Sciatic nerve (tissue), 2 donors: ENCODE measurements at places on chromosomes 5 and 9.

DNA sequence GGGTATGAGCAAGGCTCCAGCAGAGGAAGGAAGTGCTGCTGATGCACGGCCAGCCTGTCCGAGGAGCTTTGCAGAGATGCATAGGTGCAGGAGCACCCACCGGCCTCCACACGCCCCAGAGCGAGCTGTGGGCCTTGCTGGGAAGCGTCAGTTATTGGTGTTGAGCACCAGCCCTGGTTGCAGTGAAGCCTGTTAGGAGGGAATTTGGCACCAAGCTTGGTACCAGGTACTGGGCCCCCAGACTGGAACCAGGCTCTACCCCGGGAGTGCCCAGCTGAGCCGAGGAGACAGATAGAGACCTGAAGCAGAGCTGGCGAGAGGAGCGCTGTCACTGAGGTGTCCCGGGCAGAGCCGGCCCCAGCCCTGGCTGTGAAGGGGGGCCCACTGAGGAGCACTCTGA is 5.2 kb downstream of the TCF7 start:
- no peak for DNase-seq

DNA sequence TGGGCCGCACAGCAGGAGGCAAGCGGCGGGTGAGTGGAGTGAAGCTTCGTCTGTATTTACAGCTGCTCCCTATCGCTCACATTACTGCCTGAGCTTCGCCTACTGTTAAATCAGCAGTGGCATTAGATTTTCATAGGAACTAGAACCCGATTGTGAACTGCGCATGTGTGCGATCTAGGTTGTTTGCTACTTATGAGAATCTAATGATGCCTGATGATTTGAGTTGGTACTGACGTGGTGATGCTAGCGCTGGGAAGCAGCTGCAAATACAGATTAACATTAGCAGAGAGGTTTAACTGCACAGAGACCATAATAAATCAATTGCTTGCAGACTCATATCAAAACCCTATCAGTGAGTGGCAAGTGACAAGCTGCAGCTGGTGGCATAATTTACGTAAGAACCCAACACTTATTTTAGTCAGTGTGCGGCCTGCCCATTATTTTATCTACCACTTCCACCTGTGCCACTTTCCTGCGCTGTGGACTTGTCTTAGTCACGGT is 133.4 kb upstream of the CDH9 start:
- no peak for DNase-seq

GRCh38 chr5:124871303-124871702 is 124.9 kb upstream of the ZNF608 start:
- no peak for DNase-seq

DNA sequence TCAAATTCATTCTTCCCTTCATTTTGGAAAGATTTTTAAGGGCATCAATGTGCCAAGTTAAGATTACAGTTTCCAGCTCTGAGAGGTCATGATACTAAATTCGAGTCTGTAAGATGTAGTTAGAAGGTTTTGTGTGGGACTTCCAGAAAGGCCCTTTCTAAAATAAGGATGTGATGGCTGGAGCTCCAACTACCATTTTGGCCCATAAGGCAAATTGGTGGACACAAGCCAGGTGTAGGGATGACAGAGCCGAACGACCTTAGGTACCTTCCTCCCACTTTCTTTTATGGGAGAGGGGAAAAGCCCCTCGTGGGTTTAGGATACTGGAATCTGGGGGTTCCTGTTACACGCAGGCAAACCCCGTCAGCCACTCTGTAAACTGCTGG is 54.3 kb upstream of the PTPDC1 start:
- no peak for DNase-seq

- no peak for DNase-seq
Observed at GRCh38 chr9:7844242-7844641, 44.7 kb upstream of the DMAC1 start.

- DNase-seq: no peak
Observed at GRCh38 chr5:173452119-173452905, 124.1 kb upstream of the STC2 start.

DNA sequence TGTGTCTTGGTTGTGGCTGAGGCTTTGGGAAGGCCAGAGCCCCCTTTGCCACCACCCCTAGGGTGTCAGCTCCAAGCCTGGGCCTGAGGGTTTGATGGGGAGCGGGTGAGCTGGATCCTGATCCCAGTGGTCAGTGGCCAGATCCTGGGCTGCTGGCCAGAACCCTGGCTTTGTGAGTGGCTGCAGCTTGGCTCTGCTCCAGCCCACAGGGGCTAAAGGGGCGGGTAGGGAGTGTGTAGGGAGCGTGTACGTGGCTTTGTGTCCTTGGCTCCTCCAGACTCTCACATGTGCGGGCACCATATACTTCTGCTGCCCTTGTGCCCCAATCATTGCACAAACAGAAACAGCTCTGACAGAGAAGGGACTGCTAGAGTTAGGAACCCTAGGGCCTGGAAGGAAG is 1.2 kb upstream of the IL11RA start:
- no peak for DNase-seq

- DNase-seq: no peak
Observed at GRCh38 chr9:8456344-8456743, 656.8 kb upstream of the DMAC1 start.

- no peak for DNase-seq
Observed at GRCh38 chr9:68533678-68534077, 7.0 kb downstream of the TMEM252 start.

GRCh38 chr5:110769000-110769681 is 30.3 kb downstream of the SLC25A46 start:
- no peak for DNase-seq

- DNase-seq: no peak
Observed at GRCh38 chr9:123002754-123003153, 30.7 kb upstream of the GPR21 start.

- no peak for DNase-seq
Observed at GRCh38 chr5:65933295-65933694, 6.9 kb downstream of the ERBIN start.

GRCh38 chr5:3142261-3143027 is 391.0 kb upstream of the IRX2 start:
- DNase-seq: no peak

GRCh38 chr5:154196281-154196680 is 5.7 kb downstream of the GALNT10 start:
- no peak for DNase-seq

DNA sequence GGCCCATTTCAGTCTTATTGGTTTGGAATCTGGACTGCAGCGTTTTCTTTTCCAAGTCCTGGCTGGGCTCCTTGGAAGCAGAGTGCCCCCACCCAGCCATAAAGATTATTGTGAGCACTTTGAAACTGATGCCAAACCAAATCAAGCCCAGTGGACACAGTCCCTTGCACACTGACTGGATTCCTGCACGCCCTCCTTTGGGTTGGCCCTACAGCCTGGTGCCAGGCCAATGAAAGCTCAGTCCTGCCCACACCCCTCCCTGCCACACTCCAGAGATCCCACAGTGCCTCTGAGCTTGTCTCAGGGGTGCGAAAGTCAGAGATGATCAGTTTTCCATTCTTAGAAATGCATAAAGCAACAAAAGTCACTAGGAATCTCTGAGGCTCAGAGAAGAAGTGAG is 181.9 kb downstream of the CETN3 start:
- DNase-seq: no peak

DNA sequence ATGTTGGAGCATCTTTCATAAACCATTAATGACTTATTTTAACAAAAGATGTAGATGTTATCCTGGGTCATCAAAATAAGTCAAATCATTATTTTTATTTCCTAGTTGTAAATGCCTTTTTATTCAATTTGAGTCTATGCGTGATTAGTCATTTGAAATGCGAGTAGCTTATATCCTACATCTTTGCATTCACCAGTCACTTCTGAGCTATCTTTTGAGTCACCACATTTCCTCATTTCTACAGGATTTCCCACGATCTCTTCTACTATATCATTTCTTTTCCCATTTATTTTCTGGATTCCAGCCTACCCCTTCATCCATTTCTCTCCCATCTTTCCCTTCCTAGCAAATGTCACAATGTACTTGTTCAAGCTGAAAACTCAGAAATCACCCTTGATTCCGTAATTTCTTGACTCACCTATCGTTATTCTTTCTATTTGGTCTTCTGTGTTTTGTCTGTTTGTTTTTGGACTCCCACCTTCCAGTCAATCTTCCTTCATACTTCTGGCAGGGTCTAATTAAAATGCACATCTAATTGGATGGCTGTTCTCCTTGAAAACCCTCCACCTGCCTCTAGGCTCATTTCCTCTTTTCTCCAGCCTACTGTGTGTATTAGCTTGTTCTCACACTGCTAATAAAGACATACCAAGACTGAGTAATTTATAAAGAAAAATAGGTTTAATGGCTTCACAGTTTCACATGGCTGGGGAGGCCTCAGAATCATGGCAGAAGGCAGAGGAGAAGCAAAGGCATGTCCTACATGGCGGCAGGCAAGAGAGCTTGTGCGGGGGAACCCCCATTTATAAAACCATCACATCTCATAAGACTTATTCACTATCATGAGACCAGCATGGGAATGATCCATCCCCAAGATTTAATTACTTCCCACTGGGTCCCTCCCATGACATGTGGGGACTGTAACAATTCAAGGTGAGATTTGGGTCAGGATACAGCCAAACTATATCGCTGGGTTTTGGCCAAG is 112.4 kb downstream of the MEF2C start:
- DNase-seq: no peak

DNA sequence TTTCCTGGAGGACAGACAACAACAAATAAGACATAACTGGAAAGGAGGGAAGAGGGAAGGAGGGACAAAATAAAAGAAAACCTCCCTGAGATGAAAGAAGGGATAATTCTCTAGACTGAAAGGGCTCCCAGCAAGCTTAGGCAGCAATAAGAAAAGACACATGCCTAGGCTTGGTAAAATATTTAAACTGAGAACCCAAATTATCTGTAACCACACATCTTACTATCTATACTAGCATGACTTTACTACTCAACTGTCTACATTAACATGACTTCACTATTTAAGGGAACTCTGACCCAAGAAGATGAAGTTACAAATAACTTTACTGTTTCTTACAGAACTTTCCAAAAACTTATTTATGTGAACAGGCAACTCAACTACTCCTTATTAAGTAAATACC is 95.9 kb downstream of the EPB41L4A start:
- DNase-seq: no peak

GRCh38 chr5:65076251-65076869 is 307.6 kb downstream of the CWC27 start:
- no peak for DNase-seq

GRCh38 chr5:32031089-32031488 is 143.0 kb downstream of the GOLPH3 start:
- no peak for DNase-seq

DNA sequence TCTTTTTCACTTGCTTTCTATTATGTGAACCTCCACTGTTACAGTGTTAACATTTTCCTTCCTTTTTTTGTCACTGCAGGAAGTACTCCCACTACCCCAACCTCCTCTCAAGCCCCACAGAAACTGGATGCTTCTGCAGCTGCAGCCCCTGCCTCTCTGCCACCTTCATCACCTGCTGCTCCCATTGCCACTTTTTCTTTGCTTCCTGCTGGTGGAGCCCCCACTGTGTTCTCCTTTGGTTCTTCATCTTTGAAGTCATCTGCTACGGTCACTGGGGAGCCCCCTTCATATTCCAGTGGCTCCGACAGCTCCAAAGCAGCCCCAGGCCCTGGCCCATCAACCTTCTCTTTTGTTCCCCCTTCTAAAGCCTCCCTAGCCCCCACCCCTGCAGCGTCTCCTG is 18.8 kb downstream of the NUP214 start:
- DNase-seq: no peak

- DNase-seq: no peak
Observed at GRCh38 chr9:124447297-124447661, 3.0 kb upstream of the ADGRD2 start.

DNA sequence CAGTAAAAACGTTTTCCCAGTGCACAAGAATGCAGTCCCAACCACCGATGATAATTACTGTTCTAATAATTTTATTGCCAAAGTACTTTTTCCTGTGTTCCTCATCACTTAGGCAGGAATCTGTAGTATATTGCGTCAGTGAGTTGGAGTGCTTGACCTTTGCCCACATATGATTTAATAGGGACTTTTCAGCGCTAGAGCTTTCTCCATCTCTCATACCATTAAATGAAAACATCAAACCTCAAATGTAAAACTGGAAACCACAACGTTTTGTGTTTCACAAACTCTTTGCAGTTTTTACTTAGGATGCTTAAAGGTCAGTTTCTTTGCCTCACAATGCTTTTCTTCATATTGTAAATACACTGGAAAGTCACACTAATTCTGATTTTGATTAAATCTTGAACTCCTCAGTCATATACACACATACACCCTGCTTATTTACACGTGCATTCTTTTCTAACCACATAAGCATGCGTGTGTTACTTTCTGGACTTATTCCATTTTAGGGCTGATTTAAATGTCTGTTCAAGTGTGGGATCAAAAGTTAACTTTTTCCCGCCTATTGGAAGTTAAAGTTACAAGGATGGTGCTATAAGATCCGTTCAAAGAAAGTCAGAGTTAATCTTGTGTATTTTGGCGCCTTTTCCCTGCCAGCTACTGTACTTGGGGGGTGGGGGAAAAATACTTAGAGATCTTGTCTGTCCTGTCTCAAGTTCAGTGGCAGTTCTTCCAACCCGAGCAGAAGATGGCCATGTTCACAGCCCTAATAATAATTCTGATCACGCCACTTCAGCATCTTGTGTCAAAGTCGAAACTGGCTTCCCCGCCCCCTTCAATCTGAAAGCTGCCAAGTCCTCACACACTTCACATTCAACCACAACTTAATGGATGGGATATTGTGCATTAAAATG is 6.6 kb upstream of the NFIB start:
- DNase-seq: no peak

GRCh38 chr5:88470745-88471144 is 202.1 kb upstream of the TMEM161B start:
- no peak for DNase-seq

DNA sequence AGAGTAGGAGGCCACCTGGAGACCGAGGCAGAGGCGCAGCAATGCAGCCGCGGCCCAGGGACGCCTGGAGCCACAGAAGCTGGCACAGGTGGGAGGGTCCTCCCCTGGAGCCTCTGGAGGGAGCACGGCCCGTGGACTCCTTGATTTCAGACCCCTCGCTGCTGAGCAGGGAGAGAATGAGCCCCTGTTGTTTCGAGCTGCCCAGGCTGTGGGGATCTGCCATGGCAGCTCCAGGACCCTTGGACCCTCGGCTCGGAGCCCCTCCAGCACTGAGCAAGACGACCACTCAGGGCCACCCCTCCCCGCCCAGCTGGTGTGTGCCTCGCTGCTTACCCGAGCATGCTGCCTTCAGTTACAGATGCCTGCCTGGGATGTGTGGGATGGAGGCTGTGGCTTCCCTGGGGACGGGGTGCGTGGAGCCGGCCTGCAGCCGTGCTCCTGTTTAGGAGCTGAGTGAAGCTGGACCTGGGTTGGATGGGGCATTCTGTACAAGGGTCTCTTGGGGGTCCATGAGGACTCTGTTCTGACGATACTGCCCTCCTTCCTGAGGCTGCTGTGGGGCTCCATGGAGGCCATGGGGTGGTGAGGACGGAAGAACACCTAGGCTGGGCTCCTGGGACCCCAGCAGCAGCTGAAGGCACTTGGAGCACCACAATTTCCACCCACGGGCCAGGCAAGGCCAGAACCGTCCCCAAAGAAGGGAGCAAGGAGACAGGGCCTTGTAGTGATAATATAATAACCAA is 115.1 kb upstream of the LPCAT1 start:
- no peak for DNase-seq

- DNase-seq: no peak
Observed at GRCh38 chr9:84811072-84811750, 141.7 kb downstream of the NTRK2 start.

GRCh38 chr5:36017004-36017403 is 25.8 kb upstream of the UGT3A1 start:
- no peak for DNase-seq
